NCI-H460 (cell line): ENCODE measurements at places on chromosomes 6 and 20.
A peak's percentile ranks its signal among the peaks of the same experiment; 100 is the strongest.

GRCh38 chr6:167501831-167502385, 177.0 kb downstream of the TTLL2 start:
- peak; percentile 11 for DNase-seq

GRCh38 chr20:8144282-8145245, 12.5 kb downstream of the PLCB1 start:
- no peak for DNase-seq

GRCh38 chr6:161639772-161640171, 365.9 kb upstream of the AGPAT4 start:
- DNase-seq: no peak

- DNase-seq: no peak
These were observed 7.2 kb downstream of the PXDC1 start for GRCh38 chr6:3744211-3744900.
